ENCODE measurements at places on chromosomes 6 and 20.
A peak's percentile ranks its signal among the peaks of the same experiment; 100 is the strongest.

DNA sequence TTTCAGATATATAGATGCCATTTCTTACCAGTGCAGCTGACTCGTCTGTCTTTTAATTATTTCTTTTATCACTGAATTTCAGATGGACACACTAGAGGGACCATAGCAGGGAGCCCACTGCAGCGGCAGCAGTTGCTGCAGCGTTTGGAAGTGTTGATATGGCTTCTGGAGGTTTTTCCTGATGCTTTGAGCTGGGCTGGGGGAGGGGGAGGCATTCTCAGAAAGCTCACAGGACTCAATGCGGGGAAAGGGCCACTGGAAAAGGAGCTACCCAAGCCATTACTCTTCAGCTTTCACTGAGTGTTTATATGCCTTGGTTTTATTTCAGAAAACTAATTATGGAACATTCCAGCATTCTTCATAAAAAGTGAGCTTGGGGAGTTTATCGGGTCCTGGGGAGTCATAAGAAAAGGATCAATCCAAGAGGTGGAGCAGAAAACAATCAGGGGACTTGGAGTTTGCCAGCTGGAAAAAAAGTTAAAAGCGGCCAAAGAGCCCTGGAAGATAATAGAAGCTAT lies 740.4 kb upstream of the FLRT3 start:
- no peak for DNase-seq

- no peak for DNase-seq
Measured at GRCh38 chr20:48008850-48009515, 223.7 kb upstream of the SULF2 start.

DNA sequence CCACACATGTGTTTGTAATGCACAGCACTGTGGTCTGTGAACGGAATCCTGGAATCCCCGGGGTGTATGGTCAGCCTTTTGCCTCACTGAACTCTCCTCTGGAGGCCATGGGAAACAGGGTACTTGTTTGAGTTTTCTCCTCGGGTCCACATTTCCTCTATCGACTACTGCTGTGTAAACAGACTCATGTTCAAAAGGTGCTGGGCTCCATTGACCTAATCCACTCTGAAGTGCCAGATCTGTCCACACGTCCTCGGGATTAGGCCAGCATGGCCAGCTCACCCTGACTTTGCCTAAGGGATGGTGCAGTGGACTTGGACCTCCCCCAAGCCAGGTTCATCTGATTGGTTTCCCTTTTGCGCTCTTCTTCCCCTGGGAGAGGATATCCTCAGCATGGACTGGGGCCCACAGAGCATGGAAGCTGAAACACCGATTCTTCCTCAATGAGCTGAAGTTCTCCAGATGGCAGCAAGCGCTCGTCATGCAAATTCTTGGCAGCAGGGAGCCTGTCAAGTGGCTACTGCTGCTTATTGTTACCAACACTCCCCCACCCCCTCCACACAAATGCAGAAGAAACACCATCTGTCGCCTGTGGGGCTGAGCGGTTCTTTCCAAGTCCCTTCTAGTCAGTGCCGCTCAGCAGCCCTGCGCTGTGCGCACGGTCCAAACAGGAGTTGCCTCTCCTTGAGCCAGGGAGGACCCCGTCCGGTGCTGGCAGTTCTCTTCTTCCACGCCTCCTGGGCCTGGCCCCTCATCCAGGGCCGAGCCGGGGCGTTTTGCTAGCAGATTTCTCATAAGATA lies 292.6 kb upstream of the MARCKS start:
- peak; percentile 100 for DNase-seq

DNA sequence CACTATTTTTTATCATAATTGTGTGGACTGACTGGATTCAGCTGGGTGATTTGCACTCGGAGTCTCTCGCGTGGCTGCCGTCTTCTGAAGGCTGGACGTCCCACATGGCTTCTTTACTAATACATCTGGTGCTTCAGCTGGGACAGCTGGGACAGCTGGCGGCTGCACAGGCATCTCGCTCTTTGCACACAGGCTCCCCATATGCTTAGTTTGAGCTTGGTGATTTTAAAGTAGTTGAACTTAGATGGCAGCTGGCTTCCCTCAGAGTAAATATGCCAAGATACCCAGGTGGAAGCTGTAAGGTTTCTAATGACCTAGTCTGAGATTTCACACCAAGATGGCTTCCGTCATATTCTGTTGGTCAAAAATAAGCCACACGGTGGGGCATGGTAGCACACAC lies 38.7 kb upstream of the PPP1R3G start:
- DNase-seq = no peak

- no peak for DNase-seq
Measured at GRCh38 chr20:40977218-40977617, 51.4 kb upstream of the TOP1 start.

GRCh38 chr6:158322724-158323560 lies 10.7 kb downstream of the TULP4 start:
- DNase-seq = no peak

GRCh38 chr20:63898882-63899558 lies 4.1 kb downstream of the DNAJC5 start:
- peak; percentile 91 for DNase-seq

GRCh38 chr20:32906200-32906599 lies 47.5 kb downstream of the EFCAB8 start:
- DNase-seq = peak; percentile 20

- no peak for DNase-seq
Measured at GRCh38 chr6:18444111-18444510, 57.0 kb downstream of the RNF144B start.

- DNase-seq = peak; percentile 43
Measured at GRCh38 chr20:54078296-54078984, 8.0 kb upstream of the BCAS1 start.

GRCh38 chr20:53194306-53195290 lies 222.4 kb downstream of the TSHZ2 start:
- DNase-seq = peak; percentile 18

GRCh38 chr6:33203443-33204164 lies 851 bp upstream of the HSD17B8 start:
- no peak for DNase-seq

DNA sequence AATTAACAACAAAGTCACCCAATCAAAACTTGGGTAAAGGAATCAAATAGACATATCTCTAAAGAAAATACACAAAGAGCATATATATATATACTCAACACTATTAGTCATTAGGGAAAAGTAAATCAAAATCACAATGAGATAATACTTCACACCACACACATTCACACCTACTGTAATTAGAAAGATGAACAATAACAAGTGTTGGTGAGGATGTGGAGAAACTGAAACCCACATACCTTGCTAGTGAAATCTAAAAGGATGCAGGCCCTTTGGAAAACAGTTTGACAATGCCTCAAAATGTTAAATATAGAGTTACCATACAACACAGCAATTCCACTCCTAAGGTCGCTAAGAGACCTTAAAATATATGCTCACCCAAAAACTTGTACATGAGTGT lies 177.1 kb downstream of the ANKRD60 start:
- no peak for DNase-seq

GRCh38 chr6:31768363-31769257 lies 6.2 kb downstream of the SAPCD1 start:
- DNase-seq = no peak

- no peak for DNase-seq
Measured at GRCh38 chr6:128509709-128510108, 10.7 kb downstream of the PTPRK start.

- DNase-seq = no peak
Measured at GRCh38 chr6:35857853-35858252, 52.7 kb downstream of the LHFPL5 start.

GRCh38 chr20:8260837-8261251 lies 128.8 kb downstream of the PLCB1 start:
- DNase-seq = no peak

DNA sequence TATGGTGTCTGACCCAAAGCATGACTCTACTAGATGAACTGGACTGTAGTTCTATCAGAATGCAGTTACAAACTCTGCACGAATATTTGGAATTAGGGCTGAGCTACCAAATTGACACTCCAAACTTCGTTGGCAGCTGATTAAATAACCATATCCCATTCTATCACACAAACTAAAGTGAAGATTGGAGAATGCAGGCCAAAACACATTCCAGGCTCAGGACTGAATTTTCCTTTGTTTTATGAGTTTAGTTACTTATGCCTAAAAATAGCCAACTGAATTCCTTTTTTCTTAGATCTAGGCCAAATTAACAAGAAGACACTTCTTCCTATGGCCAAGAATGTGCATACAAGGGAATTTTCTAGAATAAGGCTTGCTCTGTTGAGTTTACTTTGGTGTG lies 9.7 kb upstream of the KIAA0408 start:
- DNase-seq = no peak

Data from NCI-H82 (cell line).